ENCODE measurements at places on chromosomes 2 and 18.

GRCh38 chr2:108965540-108966289, 23.3 kb downstream of the EDAR start:
- no peak for DNase-seq

DNA sequence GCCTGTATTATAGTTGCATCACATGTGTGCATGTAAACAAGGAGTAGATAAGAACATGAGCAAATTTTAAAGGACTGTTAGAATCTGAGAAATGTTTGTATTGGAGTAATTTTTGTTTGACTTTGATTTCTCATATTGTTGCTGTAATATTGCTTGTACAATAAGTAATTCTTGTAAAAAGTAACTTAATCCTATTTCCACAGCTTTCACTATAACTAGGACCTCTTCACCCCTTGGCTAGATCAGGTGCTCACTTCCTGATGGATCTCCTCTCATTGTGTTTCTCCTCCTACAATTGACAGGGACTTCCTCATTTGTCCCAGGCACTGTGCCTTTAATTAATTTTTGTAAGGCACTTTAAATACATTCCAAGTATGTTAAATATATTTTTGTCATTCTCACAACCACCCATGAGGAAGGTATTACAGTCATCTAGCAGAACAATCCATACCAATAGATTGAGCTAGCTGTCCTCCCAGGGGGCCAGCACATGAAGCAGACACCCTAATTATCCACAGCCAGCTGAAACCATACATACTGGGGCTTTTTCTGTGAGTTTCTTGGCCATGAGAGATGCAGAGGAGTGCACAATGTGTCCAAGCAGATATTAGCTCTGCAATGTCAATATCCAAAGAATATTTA, 359.5 kb upstream of the ACVR2A start:
- DNase-seq, result no peak

GRCh38 chr2:12766421-12766879, 49.7 kb downstream of the TRIB2 start:
- no peak for DNase-seq

DNA sequence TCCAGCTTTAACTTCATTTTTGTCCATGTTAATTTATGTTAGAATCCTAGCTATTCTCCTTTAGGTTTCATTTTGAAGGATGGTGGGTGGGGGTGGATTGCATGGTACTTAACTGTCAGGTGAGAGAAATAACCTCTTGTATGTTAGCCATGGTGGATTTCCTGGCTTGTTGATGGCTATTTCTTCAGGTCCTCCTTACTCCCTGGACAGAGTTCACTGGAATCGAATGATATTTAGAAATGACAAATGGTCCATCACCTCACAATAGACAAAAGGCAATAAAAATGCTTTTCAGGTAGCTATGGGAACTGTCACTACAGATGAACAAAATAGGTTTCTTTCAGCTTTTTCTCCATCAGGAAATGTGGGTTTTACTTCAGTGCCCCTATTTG, 91.7 kb downstream of the EML6 start:
- DNase-seq, result no peak

DNA sequence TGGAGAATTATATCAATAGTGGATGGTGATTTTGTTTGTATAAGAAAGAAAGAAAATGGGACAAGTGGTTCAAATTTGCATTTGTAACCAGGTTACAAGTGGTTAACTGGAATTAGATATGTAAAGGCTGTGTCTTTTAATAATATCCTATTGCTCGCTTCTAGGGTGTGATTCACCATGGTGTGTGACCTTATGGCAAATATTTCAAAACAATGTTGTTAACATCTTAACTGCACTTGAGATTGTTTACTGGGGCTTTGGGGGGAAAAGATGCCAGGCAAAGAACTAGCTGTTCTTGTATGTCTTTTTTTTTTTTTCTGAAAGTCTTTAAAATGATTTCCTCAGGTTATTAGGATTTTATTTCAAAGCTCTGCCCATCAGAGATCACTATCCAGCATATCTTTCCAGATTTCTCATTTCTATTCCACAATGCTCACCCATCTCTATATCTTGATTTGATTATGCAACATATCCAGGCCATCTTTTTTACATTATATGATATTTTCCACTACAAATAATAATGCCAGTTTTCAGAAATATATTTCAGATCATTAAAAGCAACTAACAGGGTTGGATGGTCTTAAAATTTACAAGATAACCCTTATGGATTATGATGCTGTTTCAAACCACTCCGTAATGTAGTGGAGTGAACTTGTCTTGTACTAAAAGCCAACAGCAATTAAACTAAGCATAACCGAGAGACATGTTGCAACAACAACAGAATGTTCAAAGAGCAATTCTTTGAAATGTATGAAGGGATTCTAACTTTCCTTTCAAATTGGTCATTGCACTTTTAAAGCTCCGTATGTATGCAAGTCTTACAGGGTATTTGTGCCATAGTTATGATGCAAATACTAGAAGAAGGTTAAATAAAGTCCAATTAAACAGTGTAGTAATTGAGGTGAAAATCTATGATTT, 341.5 kb upstream of the ETAA1 start:
- DNase-seq, result no peak

DNA sequence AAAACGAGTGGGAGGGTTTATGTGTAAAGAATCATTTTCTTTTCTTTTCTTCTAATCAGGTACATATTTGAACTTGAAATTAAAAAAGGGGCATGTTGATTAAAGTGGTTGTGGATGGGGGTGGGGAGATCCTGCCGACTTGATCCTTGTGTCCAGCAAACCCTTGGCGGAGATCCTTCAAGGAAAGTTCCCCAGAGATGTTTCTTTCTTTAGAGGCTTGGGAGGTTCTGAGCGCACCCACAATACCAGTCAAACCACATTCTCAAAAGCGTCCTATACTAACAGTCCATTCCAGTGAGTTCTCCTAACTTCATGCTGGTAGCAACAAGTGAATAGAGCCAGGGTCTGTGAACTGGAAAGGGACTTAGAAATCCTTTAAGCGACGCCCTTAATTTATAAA, 49.2 kb downstream of the MYCN start:
- DNase-seq, result no peak

DNA sequence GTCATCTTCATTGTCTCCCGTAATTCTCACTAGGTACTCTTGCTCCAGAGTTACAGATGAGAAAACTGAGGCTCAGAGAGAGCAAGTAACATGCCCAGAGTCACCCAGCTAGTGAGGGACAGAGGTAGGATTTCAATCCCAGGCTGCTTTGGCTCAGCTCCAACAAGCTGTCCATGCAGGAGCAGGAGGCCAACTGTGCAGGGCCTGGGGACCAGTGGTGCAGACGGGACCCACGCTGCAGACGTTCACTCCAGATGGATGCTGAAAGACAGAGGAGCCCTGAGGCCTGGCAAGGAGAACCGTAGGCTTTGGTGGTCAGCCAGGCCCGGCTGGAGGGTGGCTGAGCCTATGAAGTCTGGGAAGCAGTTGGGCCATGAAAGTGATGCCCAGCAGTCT, 102.6 kb downstream of the MCFD2 start:
- DNase-seq, result no peak

- DNase-seq, result no peak
Measured at GRCh38 chr2:141900826-141901225, 230.0 kb downstream of the LRP1B start.

GRCh38 chr2:240836781-240837467, 16.9 kb upstream of the KIF1A start:
- DNase-seq, result no peak

DNA sequence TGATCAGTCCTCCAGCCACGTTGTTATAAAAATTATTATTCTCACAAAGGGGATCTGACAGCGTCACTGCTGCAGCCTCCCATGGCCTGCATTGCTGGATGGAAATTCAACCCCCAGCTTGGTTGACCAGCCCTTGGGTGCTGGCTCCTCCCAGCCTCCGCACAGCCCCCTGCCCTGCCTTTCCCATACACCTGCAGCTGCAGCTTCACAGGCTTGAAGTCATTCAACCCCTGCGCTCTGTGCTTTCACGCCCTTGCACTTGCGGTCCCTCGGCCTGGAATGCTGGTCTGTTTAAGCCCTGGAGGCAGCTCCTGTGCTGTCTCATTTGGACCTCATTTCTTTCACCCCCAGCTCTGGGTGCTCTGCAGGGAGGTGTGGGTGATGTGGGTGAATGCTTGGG, 860 bp upstream of the CD8A start:
- DNase-seq, result no peak

GRCh38 chr2:239026711-239027361, 179.0 kb downstream of the TWIST2 start:
- DNase-seq, result no peak

- DNase-seq, result no peak
Measured at GRCh38 chr18:37578886-37579513, 13.4 kb upstream of the CELF4 start.

- no peak for DNase-seq
Measured at GRCh38 chr18:4203568-4204437, 251.3 kb downstream of the DLGAP1 start.

GRCh38 chr2:56109994-56110393, 73.8 kb upstream of the CCDC85A start:
- DNase-seq, result no peak

GRCh38 chr2:233115741-233116140, 55.6 kb downstream of the INPP5D start:
- no peak for DNase-seq

GRCh38 chr2:224030786-224031185, 8.3 kb downstream of the SERPINE2 start:
- no peak for DNase-seq

- DNase-seq, result no peak
Measured at GRCh38 chr2:70987386-70987785, 7.3 kb downstream of the TEX261 start.

DNA sequence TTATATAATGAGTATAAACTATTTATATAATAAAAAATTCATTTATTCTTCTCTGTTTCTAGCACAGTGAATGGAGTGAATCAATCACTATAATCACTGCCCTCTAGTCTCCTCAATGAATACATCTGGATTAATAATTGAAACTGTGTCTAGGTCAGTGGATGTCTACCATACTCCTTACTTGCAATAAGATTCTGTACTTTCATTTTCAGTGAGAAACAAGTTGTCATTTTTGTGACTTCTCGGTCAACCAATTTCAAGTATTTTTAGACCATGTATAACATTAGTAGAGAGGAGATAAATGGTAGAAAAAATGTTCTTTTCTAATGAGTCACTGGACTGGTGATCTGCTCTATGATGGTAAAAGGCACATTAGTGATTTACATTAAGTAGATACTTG, 799.6 kb upstream of the CHAC2 start:
- no peak for DNase-seq

Measured in stimulated activated CD4-positive, alpha-beta T cell treated with anti-CD3 and anti-CD28 coated beads, Interleukin-12 subunit alpha, Interleukin-12 subunit beta, amount 100 ng/mL, for 24 hours (primary cell).